HEK293T (cell line): ENCODE measurements at places on chromosomes 2 and 18.
A peak's percentile ranks its signal among the peaks of the same experiment; 100 is the strongest.

DNA sequence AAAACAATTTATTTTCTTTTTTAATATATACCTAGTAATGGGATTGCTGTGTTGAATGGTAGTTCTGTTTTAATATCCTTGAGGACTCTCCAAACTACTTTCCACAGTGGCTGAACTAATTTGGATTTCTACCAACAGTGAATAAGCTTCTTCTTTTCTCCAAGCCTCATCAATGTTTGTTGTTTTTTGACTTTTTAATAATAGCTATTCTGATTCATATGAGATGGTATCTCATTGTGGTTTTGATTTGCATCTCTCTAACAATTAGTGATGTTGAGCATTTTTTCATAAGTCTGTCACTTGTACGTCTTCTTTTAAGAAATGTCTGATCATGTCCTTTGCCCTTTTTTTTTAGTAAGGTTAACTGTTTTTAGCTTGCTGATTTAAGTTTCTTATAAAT, 863.3 kb downstream of the CNTNAP5 start:
- DNase-seq = no peak

DNA sequence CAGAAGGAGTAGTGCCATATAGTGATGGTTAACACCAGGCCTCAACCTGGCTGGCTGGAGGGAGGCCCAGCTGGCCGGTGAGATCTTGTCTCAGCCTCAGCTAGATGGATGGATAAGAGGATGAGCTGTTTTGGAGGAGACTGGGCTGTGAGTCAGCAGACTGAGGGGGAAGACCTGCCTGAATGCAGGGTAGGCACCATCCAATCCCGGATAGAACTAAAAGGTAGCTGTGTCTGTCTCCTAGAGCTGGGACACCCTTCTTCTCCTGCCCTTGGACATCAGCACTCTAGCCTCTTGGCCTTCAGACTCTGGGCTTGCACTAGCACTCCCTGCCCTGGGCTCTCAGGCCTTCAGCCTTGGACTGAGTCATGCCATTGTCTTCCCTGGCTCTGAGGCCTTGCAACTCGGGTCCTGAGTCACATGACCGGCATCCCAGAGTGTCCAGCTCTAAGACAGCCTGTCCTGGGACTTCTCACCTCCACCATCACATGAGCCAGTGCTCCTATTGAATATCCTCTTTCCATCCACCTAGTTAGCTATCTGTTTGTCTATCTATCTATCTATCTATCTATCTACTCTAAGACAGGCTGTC, 131.3 kb downstream of the TPO start:
- no peak for DNase-seq

DNA sequence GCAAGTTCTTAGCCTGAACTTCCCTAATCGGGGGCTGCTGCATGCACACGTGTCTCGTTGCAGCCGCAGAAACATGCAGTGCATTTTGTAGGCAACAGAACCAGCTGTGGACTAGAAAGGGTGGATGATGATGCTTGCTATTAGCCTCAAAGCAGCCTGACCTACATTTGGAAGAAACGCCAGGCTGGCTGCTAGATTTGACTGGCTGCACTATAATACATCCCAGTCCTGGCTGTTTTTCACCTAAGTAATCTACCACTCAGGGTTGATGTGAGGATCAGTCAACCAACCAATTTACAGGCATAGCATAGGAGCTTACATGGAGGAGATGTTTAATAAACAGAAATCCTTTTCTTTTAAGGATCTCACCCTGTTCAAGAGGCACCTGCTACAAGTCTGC, 56.4 kb upstream of the SPP2 start:
- DNase-seq = no peak

- DNase-seq = no peak
Observed at GRCh38 chr18:77111951-77112746, 20.4 kb downstream of the MBP start.

- DNase-seq = no peak
Observed at GRCh38 chr18:56326336-56327072, 311.9 kb downstream of the TXNL1 start.

- no peak for DNase-seq
Observed at GRCh38 chr2:13581471-13581870, 864.7 kb downstream of the TRIB2 start.

DNA sequence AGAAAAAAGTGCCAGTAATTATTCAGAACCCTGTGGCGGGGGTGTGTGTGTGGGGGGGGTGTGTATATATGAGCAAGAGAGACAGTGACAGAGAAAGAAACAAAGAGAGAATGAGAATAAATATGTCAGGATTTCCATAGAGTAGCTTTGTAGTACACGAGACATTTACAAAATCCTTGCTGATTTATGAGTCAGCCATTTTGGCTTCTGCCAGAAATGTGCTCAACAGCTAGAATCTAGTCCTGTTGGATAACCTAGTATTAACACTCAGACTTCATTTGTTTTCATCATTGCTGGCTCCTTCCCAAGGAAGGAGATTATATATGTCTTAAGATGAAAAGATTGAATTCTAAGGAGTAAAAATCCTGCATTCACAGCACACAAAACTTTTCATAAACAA, 140.5 kb upstream of the HNRNPA3 start:
- DNase-seq = no peak

GRCh38 chr2:199997296-199997695, 41.9 kb downstream of the MAIP1 start:
- DNase-seq = no peak

DNA sequence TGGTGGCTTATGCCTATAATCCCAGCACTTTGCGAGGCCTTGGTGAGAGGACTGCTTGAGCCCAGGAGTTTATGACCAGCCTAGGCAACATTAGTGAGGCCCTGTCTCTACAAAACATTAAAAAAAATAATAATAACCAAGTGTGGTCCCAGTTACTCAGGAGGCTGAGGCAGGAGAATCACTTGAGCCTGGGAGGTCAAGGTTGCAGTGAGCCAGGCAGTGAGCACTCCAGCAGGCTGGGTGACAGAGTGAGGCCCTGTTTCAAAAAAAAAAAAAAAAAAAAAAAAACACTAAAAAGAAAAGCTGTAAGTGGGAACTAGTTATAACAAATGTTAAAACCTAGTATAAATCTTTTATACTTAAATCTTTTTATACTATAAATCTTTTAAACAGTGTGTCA, 146.2 kb upstream of the ITGA4 start:
- no peak for DNase-seq

DNA sequence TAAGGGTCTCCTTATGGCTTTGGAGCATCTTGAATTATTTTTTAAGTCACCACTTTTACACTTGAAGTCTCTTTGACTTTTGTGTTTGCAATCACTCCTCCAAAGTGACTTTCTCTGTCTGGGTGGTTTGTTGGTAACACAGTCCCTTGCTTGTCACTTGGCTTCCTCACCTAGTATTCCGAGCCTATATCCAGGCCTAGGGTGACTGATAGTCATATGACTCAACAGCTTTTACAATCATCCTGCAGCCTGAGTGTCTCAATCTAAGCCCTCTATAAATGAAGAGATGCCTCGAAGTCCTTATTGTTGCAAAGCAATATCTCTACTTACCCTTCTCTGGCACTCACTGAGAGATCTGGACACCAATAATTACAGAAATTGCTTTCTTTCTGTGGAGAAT, 53.9 kb upstream of the SETBP1 start:
- no peak for DNase-seq

DNA sequence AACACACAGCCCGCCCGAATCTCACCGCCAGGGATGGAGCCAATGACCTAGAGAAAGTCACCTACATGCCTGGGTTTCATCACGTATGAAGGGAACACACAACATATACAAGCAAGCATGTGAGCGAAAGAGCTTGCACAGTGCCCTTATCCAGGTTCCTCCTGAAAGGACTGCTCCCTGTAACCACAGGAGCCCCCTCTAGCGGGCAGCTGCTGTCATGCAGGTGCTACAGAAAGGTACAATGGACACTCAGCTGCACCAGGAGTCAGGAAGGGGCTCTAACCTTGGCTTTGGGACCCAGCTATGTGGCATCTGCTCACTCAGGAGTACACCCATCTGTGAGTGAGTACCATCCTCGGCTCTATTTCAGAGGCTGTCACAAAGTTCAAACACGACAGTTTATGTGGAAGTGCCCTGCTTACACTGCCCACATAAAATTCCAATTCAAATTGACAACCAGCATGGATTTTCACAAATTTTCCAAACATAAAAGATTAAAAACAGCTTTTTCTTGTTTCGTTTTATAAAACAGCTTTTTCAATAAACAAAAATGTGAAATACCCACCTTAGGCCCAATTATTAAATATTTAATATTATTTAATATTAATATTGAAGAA, 3.5 kb downstream of the NDUFA10 start:
- DNase-seq = peak; percentile 71

DNA sequence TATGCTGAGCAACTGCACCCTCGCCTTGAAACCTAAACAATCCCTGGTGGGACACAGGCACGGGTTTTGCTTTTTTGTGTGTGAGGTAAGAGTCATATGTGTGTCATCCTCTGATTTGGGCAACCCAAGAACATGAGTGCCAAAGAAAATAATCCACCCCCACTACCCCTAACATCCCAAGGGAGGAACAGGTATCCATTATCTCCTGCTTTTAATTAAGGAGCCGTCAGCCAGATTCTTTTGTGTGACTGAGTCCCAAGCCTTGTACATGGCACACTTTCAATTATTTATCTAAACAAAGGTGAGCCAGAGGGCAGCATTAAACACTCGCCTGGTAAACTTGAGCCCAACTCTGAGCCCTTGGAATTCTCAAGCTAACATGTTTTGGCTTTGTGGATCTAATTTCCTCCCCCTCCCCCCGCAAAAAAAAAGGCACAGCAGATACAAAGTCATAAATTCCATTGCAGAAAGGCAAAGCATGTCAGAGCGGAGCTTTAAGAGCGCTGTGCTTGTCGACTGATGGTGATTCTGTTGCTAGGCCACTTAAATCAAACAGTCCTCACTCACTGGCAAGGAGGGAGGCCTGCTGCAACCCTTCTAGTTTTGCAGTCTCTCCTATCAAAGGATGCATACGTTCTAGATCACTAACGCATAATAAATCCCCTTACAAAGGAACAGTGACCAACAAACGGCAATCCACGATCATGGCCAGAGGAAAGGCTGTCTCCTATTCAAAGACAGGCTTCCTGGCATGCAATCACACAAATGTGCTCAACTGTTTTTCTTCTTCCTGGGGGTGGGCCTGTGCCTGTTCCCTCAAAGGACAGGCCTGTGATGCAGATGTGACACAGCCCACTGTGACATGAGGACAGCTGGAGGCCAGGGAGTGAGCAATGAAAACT, 143.5 kb upstream of the LMAN1 start:
- peak; percentile 27 for DNase-seq
